Lower lobe of right lung (tissue), 2 donors: ENCODE measurements at places on chromosomes 1 and 21.
A peak's percentile ranks its signal among the peaks of the same experiment; 100 is the strongest.

DNA sequence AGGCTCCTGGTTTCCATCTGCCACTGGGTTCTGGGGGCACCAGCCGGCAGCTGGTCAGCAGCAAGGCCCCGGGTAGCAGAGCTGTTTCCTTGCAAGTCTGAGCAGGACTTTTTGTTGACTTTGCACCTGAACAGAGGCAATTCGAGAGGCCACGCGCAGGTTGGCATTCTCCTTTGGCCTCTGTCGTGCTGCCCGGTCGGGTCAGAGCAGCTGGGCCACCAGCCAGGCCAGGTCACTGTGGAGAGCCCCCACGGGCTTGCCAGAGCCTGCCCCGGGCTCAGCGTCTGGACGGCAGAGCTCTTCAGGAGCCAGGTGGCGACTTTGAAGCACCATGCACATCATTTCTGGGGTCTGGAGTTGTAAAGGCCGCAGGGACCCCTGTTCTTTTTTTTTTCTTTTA lies 28.4 kb upstream of the TMEM52 start:
- DNase-seq = peak; percentile 66
- peaks cover 16% of the 10 kb centered on the region for H3K4me1 ChIP-seq
- H3K27me3 ChIP-seq = no peaks in the 10 kb centered on the region
- H3K4me3 ChIP-seq = no peak overlapping the region
- no peaks in the 10 kb centered on the region for H3K36me3 ChIP-seq

DNA sequence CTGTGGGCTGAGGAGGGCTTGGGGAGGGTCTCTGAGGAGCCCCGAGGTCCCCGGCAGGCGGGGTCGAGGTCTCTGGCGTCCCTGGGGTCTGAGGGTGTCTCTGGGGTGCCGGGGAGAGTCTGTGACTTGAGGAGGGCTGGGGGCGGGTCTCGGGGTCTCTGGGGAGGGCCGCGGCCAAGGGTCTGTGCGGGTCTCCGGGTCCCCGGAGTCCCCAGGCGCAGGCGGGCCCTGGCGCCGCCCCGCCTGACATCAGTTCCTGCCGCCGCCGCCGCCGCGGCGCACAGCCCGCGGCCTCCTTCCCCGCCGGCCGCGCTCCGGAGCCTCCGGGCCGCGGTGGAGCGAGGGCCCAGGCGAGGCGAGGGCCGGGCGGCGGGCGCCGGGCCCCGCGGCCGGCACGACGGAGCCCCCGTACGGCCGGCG lies at the start of gene PLEKHM2:
TSS of gene PLEKHM2 (plus strand) at position 279 of the 420 bp plus-strand sequence. CDS start 239 bp downstream, outside the sequence.
- peak within 1 kb of the TSS; percentile 87 for H3K4me3 ChIP-seq
- H3K27ac ChIP-seq = peak within 1 kb of the TSS; percentile 90
- H3K4me1 ChIP-seq = peaks cover 28% of the 10 kb centered on the region
- no peaks in the 10 kb centered on the region for H3K27me3 ChIP-seq
- peak; percentile 67 for DNase-seq

DNA sequence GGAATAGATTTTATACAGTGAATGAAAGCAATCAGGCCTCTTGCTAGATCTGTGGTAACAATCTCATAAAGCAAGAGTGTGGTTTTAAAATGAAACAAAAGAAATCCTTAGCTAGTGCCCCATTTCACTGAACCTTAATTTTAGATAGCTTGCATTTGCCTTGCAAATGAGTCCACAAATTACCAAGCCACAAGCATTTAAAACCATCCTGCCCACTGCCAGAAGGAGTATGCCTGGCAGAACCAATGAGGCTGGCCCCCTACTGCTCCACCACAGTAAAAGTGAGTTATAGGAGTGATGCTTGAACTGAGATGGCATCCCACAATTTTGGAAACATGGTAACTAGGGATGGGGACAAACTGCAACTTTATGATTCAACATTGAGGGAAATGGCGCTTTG lies 206.4 kb upstream of the LMO4 start:
- H3K4me3 ChIP-seq = no peak overlapping the region
- H3K27me3 ChIP-seq = no peaks in the 10 kb centered on the region
- no peaks in the 10 kb centered on the region for H3K36me3 ChIP-seq
- DNase-seq = no peak
- no peaks in the 10 kb centered on the region for H3K4me1 ChIP-seq
- H3K27ac ChIP-seq = no peak overlapping the region

- H3K27me3 ChIP-seq = no peaks in the 10 kb centered on the region
- H3K4me1 ChIP-seq = no peaks in the 10 kb centered on the region
- no peaks in the 10 kb centered on the region for H3K36me3 ChIP-seq
Measured at GRCh38 chr1:214637125-214637524, 34.1 kb downstream of the CENPF start.

- H3K4me3 ChIP-seq = peak within 1 kb of the TSS; percentile 69
- H3K4me1 ChIP-seq = peaks cover 43% of the 10 kb centered on the region
- no peaks in the 10 kb centered on the region for H3K27me3 ChIP-seq
- DNase-seq = peak; percentile 84
- H3K36me3 ChIP-seq = no peaks in the 10 kb centered on the region
Measured at GRCh38 chr1:183804916-183805841, at the start of gene RGL1. RGL1 (plus strand) TSS chr1:183805120; CDS start chr1:183805298, 178 bp downstream.
